Tibial artery (tissue), 4 donors: ENCODE measurements at places on chromosomes 12 and 14.

DNA sequence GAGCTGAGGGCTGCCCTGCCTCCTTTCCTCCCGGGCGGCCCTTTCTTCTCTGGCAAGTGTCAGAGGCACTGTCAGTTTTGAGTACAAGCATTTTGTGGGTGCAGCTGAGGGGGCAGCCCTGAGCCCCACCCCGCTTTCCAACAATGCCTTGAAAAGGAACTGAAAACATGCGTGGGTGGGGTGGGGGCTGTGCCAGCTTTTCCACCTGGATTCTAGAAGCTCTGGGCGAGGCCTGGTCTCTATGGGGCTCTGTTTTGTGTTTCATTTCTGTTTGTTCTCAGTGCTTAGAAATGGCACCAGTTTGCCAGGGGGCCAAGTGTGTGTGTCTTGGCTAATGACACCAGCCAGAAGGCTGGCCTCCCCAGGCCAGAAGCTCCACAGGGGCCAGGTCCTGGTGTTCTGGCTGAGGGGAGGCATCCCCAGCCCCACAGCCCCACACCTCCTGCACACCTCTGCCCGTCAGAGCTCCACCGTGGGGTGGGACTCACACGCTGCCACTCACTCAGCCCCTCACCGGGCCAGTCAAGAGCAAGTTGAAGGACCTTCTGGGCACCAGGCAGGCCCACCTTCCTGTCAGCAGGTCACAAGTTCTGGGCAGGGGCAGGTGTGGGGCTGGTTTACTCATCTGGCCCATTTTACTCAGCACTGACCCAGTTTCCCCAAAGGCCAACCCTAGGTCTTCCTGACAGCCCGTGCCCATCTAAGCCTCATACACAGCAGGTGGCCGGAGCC, 155.1 kb downstream of the CALM1 start:
- peaks cover 34% of the 10 kb centered on the region for H3K4me1 ChIP-seq
- no peaks in the 10 kb centered on the region for H3K36me3 ChIP-seq
- no peak overlapping the region for H3K4me3 ChIP-seq
- no peaks in the 10 kb centered on the region for H3K27me3 ChIP-seq
- DNase-seq = no peak
- H3K27ac ChIP-seq = peak overlapping the region; percentile 58

- H3K4me1 ChIP-seq = peaks cover 34% of the 10 kb centered on the region
- no peaks in the 10 kb centered on the region for H3K27me3 ChIP-seq
- peak; percentile 90 for DNase-seq
- H3K4me3 ChIP-seq = no peak overlapping the region
- no peaks in the 10 kb centered on the region for H3K36me3 ChIP-seq
- H3K27ac ChIP-seq = peak overlapping the region; percentile 64
Observed at GRCh38 chr14:63435838-63436237, 107.3 kb downstream of the PPP2R5E start.

DNA sequence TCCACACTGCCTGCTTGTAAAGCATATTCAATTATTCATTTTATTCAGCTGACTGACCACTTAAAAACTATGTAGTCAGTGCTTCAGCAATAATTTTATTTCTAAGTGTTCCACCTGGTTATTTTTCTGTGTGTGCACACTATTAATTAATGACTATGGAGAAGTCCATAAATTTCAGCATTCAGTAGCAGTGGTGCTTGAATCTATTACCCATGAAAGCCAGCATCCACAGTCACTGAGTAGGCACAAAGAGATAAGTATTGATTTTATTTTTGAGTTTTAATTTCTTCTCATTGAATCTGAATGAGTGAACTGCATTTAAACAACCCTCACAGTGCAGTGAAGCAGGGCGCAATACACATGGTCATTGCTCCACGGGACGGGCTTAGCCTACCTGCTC, 643.1 kb downstream of the GALC start:
- no peaks in the 10 kb centered on the region for H3K4me1 ChIP-seq
- no peak for DNase-seq
- H3K4me3 ChIP-seq = no peak overlapping the region
- H3K27me3 ChIP-seq = no peaks in the 10 kb centered on the region
- no peaks in the 10 kb centered on the region for H3K36me3 ChIP-seq
- H3K27ac ChIP-seq = no peak overlapping the region

DNA sequence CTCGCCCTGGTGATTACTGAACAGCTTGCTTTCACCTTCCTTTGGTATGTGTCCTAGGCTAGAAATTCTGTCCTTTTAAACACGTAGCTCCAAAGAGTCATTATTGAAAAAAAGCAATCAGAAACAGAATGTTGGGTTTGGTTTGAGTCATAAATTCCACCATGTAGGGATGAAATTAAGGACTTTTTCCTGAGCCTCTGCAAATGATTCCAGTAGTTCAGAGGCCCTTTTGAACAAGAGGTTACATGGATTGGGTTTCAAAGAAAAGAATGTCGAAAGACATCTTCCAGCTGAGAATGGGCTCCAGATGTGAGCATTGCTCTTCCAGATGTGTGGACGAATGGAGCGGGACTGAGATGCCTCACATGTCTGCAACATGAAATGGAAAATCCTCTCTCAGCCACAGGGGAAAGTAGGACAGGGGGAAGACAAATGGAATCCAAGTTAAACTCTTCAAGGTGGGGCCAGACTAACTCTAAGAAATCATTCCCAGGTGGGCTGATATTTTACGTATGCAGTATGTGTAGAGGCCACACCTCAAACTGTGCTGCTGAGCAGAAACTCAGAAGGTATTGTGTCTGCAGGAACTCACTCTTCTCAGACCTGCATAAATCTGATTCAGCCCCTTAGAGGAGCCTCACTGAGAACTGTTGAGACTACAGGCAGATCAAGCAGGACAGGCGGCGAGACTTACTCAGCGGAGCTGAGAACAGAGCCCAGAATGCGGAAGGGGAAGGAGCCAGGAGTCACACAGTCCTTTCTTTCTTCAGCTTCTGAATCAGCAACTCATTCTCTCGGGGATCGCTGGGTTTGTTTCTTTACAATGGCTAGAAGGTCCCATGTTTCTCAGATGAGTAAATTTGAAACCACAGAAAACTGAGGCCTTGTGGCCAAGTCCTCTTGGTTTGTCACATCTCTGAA, 23.3 kb upstream of the EMP1 start:
- H3K4me1 ChIP-seq = peaks cover 23% of the 10 kb centered on the region
- no peaks in the 10 kb centered on the region for H3K27me3 ChIP-seq

DNA sequence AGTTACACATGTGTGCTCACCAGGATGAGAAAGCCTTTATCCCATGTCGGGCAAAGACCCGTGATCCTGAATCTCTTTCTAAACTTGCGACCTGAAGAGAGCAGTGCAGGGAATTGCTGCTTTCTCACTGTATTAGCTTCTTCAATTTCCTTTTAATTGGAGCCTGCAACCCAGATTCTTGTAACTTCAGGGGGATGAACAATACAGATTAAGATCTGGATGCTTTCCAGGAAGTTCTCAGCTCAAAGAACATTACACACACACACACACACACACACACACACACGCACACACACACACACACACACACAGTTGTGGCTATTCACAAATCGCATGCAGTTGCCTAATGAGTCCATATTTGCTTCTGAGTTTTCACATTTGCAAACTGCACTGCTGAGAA, 268.3 kb downstream of the NPAS3 start:
- DNase-seq = no peak
- no peaks in the 10 kb centered on the region for H3K4me1 ChIP-seq
- no peaks in the 10 kb centered on the region for H3K27me3 ChIP-seq
- H3K36me3 ChIP-seq = no peaks in the 10 kb centered on the region
- no peak overlapping the region for H3K4me3 ChIP-seq

GRCh38 chr12:129599406-129599805, 304.4 kb downstream of the TMEM132D start:
- no peaks in the 10 kb centered on the region for H3K36me3 ChIP-seq
- no peaks in the 10 kb centered on the region for H3K4me1 ChIP-seq
- no peak for DNase-seq
